ENCODE measurements at places on chromosomes 4 and X.
A peak's percentile ranks its signal among the peaks of the same experiment; 100 is the strongest.

DNA sequence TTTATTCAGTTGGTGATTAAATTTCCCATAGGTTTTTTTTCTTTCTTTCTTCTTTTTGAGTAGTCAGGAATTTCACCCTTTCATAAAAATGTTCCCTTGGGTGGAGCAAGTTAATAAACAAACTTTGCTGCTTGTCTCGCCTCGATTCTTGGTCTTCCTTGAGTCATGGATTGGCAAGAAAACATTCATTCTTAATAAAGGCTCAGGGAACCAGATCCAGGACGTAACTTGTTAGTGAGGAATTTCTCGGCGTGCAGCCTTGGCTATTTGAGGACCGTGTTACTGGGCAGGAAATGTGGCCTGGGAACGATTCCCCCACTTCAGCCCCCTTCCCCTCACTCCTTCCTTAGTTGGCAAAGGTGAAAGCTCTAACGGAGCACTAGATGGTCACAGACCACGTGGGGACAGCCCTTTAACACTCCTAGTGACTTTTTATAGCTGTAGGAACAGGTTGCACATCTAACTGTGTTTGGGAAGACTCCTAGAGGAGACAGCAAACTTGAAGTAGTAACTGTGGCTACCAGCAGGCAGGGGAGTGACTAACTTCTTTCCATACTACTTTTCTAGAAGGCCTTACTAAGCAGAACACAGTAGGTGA, 106.8 kb downstream of the UCHL1 start:
- no peak for DNase-seq

DNA sequence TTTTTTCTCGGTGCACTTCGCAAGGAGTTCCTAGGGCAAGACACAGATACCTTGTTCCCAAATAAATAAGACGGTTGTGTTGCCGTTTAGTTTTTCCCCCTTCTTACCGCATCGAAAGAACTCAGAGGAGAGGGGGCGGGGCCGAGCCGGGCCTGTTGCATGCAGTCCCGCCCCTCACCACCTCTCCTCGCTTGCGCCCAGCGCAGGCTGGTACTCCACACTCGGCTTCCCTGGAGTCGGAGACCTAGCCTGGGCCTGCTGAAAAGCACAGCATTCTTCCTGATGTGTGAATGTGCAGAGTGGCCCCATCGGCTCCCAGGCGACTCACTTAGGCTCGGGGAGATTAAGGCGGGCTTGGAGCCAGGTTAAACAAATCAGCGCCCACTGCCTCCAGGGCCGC, 26.1 kb upstream of the VMA21 start:
- DNase-seq, result no peak

- no peak for DNase-seq
Measured at GRCh38 chr4:135282676-135283075, 1081.1 kb upstream of the PABPC4L start.

DNA sequence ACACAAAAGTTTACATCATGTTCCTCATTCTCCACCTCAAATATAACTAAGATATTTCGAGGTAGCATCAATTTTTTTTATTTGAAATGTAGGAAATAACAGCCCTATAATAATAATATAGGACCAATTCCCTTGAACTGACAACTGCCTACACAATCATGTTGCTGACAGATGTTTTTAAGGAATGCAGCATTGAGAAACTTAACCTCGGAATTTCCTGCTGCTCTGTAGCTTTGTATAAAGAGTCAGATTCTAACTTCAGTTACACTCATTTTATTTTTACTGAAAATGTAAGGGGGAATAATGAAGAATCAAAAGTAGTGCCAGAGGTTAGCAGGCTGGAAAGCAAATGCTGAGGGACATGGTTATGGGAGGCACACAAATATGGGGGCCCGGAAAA, 235.8 kb downstream of the RBMX2 start:
- DNase-seq, result no peak

DNA sequence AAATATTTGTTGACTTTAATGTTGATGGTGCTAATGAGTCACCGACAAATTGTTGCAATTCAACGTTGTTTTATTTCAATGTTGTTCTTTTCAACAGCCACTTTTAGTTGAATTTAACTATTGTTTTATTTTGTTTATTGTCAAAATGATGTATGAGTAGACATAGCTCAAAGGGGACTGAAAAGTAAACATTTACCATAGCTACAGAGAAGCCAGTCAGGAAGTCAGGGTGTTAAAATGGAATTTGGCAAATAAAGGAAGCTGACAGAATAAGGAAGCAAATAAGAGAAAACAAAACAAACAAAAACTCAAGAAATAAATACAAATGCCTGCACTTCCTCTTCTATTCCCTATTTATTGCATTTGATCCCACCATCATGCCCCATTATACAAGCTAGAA, 648.4 kb upstream of the HTR2C start:
- no peak for DNase-seq

GRCh38 chrX:17161991-17162390, 213.0 kb upstream of the NHS start:
- no peak for DNase-seq

- DNase-seq, result no peak
Measured at GRCh38 chr4:14165222-14165920, 537.8 kb upstream of the BOD1L1 start.

GRCh38 chr4:143531788-143532491, 18.4 kb downstream of the SMARCA5 start:
- no peak for DNase-seq

DNA sequence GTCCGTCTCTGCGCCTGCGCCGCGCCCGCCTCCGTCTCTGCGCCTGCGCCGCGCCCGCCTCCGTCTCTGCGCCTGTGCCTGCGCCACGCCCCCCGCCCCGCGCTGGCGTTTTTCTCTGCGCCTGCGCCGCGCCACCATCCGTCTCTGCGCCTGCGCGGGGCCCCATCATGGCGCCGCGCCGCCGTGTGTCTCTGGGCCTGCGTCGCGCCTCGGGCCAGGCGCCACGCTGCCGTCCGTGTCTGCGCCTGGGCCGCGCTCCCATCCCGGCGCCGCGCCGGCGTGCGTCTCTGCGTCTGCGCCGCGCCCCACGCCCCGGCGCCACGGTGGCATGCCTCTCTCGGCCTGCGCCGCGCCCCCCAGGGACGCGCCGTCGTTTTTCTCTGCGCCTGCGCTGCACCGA, 51.8 kb upstream of the DUX4 start:
- DNase-seq, result no peak

DNA sequence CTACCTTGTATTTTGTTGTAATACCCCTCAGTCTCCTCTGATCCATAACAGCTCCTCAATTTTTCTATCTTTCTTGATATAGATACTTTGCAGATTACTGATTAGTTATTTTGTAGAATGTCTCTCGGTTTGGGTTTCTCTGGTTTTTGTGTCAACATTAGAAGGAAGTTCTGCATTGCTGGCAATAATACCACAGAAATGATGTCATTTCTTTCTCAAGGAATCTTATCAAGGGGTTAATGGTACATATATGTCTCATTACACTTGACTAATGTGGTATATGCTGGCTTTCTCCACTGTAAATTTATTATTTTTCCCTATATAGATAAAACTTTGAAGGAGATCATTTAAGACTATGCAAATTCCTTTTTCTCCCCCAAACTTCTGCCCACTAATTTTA, 183.6 kb upstream of the DKK2 start:
- no peak for DNase-seq

DNA sequence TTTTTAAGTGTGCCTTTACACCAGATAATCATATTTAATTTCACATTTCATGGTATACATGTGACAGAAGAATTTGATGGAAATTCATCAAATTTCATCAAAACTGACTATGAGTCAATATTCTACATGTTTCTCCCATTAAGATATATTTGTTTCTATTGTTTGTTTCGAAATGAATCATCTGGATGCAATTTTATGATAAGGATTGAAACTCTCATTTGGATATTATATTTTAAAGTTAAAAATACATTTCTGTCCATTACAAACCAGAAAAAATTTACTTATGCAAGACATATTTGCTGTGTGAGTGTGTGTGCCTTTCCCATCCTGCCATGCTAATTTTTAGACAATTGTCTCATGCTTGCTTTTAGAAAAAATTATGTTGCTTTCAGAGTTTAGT, 52.2 kb downstream of the SULT1B1 start:
- DNase-seq, result no peak

DNA sequence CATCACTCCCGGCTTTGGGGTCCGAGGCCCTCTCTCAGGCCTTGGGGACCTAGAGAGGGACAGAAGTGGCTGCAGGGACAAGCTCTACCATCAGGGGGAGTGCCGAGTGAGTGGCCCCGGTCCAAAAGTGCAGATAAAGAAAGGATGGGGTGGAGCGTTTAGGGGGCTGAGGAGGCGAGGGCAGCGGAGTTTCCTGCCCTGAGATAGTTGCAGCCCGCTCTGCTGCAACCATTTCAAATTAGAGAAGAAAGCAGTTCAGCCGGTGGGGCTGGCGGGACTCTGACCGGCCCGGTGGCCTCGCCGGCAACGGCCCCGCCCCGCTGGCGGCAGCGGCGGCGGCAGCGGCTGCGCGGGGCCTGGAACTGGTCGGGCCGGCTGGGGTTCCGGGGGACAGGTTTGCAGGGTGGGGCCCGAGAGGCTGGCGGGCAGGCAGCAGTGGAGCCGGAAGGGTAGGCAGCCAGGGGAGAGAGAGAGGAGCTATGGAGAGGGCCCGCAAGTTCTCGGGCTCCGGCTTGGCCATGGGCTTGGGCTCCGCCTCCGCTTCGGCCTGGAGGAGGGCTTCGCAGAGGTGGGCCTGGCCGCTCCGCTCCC, 7.6 kb downstream of the DLG3 start:
- DNase-seq, result peak; percentile 52

- DNase-seq, result no peak
Measured at GRCh38 chrX:42752730-42753129, 25.2 kb downstream of the PPP1R2C start.

DNA sequence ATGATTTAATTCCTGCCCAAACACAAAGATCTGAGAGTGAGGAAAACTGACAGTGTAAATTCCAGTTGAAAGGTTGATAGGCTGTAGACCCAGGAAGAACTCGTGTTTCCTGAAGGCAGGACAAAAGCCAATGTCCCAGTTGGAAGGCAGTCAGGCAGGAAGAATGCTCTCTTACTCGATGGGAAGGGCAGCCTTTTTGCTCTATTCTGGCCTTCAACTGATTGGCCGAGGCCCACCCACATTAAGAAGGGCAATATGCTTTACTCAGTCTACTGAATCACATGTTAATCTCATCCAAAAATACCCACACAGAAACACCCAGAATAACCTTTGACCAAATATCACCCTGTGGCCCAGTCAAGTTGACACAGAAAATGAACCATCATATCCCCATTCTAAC, 45.3 kb upstream of the SOD3 start:
- no peak for DNase-seq

GRCh38 chr4:128220286-128221235, 67.1 kb downstream of the PGRMC2 start:
- DNase-seq, result peak; percentile 9

- no peak for DNase-seq
Measured at GRCh38 chr4:142556570-142557238, 289.4 kb downstream of the INPP4B start.

DNA sequence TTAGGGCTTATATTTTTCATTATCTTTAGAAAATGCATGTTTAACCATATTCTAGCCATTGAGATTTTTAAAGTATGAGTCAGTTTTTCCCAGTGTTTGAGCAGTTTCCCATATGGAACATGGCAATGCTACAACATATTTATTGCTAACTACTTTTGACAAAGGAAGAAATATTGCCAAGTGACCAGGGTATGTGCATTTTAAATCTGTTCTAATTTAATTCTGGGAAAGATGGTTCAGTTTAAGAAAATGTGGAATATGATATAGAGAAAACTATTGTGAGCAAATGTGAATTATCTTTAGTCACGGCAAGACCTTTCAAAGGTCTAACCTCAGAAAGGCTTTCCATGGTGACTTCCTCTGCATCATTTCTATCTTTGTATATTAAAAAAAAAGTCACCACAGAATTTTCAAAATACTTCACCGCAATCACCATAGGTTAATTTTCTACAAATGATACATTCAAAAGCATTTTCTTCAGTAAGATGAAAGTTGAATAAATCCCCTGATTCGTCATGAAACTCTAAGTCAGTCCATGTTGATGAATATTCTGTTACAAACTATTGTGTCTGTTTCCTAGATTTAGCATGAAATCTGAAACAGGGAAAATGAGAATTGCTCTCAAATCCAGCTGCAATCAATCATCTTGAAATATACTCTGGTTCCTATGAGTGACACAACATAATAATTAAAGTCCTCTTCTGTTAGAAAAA, 2349.0 kb upstream of the TENM3 start:
- DNase-seq, result no peak

DNA sequence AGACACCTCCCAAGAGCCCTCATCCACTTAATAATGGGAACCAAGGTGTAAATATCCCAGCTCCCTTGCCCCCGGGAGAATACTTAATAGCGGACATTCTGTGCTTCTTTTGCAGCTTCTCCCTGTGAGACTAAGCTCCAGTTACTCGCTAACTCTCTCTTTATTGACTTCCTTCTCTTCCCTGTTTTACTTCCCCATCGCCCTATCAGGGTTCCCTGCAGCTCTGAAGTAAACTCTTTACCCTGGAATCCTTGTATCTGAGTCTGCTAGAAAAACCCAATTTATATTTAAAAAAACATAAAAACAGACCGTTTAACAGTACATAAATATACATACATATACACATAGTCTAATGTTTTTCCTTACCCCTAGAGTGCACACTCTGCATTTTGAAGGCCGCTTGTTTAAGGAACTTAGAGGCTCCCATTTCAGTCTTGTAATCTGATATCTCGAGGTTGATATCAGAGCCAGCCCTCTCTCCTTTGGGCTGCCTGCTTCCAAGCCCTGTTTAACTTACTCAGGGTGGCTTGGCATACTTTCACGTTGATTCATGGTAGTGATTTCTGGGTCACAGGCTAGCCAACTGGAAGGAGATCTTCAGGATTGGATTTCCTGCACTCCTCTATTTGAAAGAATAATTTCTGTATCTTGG, 177.4 kb upstream of the SCML1 start:
- DNase-seq, result peak; percentile 1

GRCh38 chr4:11470438-11471045, 41.8 kb upstream of the HS3ST1 start:
- DNase-seq, result no peak

- no peak for DNase-seq
Measured at GRCh38 chr4:105148356-105148755, 1.7 kb downstream of the TET2 start.

DNA sequence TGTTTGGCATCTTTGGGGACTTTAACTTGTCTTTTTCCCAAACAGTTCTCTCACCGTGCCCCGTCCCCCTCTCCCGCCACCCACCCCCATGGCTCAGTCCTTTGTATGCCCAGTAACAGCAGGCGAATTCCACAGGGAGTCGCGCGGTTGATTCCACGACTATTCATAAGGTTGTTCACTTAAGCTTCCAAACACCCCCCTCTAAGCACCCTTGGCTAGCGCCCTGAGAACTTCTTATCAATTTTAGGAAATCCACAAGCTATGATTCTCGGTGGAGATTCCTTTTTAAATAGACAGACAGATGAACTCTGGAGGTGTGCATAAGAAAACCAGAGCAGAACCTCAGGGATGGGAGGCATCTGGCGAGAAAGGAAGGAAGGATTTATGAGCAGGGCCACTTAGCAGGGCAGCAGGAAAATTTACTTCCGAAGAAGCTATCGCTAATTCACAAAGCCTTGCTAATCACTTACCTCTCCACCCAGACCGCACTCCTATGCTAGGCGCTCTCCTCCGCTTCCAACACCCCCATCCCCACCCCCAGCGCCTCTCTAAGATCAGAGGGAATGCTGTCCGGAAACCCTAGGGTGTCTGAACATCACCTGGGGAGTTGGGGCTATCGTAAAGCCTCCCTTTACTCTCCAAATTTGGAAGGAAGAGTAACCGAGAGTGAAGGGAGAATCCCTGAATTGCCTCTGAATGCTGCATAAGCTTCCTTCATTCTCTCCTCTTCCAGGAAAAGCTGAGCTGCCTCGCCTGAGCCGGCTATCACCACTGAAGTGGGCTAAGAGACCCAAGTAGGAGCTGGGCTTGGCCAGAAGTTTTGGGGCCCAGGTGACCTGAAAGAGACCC, 1.7 kb downstream of the UNC5C start:
- DNase-seq, result no peak

GRCh38 chr4:103268746-103269145, 70.6 kb upstream of the CENPE start:
- DNase-seq, result no peak

Measured in LoVo (cell line).